C1 segment of cervical spinal cord (tissue), 14 donors: ENCODE measurements at places on chromosomes 3 and 15.
A peak's percentile ranks its signal among the peaks of the same experiment; 100 is the strongest.

- DNase-seq = no peak
These were observed 455.9 kb downstream of the PDCD6IP start for GRCh38 chr3:34254285-34254684.

DNA sequence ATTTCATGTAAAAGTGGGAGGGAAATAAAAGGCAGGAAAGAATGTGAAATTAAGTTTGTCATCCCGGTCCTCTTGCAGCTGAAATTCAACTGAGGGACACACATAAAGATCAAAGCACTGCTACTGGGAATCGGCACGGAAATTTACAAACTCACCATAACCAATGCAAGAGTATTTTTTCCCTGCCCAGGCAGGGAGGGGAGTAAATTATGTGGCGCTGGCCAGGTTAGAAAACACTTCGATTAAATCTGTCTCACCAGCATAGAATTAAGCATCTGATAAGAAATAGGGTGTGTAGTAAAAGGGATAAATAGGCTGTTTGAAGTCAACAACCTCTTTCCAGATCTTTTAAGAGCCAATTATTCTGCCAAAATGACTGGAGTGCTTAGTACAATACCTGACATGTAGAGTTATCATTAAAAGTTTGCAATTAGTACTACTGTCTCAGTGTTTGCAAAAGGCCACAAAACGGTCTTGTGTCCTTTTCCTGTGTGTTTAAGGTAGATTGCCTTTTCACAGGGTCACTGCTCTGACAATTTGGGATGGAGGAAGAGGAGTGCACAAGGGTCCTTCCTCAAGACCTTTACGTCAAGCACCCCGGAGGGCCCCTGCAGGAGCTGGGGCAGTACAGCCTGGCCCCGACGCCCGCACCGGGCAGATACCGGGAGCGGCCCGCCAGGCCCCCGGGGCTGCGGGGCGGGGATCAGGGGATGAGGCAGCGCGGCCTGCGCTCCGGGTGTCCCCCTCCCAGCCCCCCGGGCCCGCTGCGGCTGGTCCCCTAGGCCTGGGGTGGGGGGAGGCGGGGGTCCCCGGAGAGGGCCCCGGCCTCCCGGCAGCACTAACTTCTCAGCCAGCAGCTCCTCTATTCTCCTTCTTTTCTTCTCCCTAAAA is 651 bp downstream of the UBA3 start:
- peak; percentile 39 for DNase-seq

DNA sequence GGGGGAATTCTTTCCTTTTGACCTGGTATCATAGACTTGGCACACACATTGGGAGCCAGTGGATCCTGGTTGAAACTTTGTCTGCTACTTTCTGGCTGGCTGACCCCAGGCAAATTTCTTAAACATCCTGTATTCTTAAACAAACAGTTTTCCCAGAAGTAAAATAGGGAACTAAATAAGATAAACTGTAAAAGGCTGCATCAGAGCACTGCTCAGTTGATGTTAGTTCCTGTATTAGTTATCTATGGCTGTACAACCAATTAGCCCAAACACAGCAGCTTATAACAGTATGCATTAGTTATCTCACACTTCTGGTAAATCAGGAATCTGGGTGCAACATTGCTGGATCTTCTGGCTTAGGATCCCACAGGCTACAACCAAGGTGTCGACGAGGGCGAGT is 73.1 kb upstream of the SLCO3A1 start:
- no peak for DNase-seq

GRCh38 chr3:86801921-86802320 is 189.0 kb downstream of the VGLL3 start:
- DNase-seq = no peak

- DNase-seq = no peak
These were observed 76.6 kb downstream of the WWTR1 start for GRCh38 chr3:149581248-149581647.

DNA sequence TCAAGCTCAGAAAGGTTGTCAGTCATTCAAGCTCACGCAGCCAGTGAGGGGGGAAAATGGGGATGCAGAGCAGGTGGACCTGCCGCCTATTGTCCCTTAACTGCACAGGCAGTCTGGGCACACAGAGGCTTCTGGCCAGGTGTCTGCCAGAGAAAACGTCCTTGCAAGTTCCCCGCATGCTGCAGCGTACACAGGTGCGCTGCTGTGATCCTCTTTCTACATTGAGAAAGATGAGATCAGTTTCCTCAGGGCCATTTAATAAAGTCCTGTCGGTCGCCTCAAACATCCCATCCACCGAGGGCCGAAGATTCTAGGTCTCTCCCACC is 445 bp upstream of the TSEN2 start:
- DNase-seq = no peak
